ENCODE measurements at places on chromosomes 3 and 15.
A peak's percentile ranks its signal among the peaks of the same experiment; 100 is the strongest.

- H3K27me3 ChIP-seq = peaks cover 2% of the 10 kb centered on the region
- H3K36me3 ChIP-seq = peaks cover 2% of the 10 kb centered on the region
- no peak overlapping the region for H3K4me3 ChIP-seq
- no peak overlapping the region for H3K27ac ChIP-seq
- H3K4me1 ChIP-seq = no peaks in the 10 kb centered on the region
- no peak for DNase-seq
Observed at GRCh38 chr3:153657046-153657445, 464.1 kb upstream of the ARHGEF26 start.

DNA sequence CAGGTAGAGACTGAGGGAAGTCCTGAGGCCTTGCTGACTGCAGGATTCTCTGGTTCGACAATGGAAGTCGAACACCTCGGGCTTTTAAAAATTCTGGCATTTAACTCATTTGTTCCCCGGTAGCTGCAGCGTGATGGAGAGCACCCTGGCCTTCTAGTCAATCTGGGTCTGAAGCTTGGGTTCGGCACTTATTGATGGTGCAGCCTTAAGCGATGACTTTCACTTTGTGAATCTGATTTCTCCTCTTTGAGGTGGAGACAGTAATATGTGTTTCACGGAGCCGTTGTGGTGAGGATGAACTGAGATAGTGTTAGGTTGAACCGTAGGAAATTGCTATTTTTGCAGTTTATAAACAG, 621 bp upstream of the PARP6 start:
- peaks cover 29% of the 10 kb centered on the region for H3K4me1 ChIP-seq
- peak overlapping the region; percentile 86 for H3K27ac ChIP-seq
- H3K36me3 ChIP-seq = peaks cover 5% of the 10 kb centered on the region

GRCh38 chr3:45772341-45773035, 23.8 kb downstream of the SLC6A20 start:
- H3K4me3 ChIP-seq = no peak overlapping the region
- H3K27ac ChIP-seq = no peak overlapping the region
- peaks cover 8% of the 10 kb centered on the region for H3K4me1 ChIP-seq
- peaks cover 63% of the 10 kb centered on the region for H3K27me3 ChIP-seq

- no peak for DNase-seq
- H3K36me3 ChIP-seq = no peaks in the 10 kb centered on the region
- H3K4me3 ChIP-seq = no peak overlapping the region
- no peak overlapping the region for H3K27ac ChIP-seq
- no peaks in the 10 kb centered on the region for H3K27me3 ChIP-seq
Observed at GRCh38 chr3:117793622-117794265, 1084.2 kb downstream of the TUSC7 start.

- H3K36me3 ChIP-seq = no peaks in the 10 kb centered on the region
- H3K27ac ChIP-seq = no peak overlapping the region
- H3K4me3 ChIP-seq = no peak overlapping the region
- H3K4me1 ChIP-seq = no peaks in the 10 kb centered on the region
- no peaks in the 10 kb centered on the region for H3K27me3 ChIP-seq
- no peak for DNase-seq
Observed at GRCh38 chr3:154102225-154102624, 19.0 kb upstream of the ARHGEF26 start.

DNA sequence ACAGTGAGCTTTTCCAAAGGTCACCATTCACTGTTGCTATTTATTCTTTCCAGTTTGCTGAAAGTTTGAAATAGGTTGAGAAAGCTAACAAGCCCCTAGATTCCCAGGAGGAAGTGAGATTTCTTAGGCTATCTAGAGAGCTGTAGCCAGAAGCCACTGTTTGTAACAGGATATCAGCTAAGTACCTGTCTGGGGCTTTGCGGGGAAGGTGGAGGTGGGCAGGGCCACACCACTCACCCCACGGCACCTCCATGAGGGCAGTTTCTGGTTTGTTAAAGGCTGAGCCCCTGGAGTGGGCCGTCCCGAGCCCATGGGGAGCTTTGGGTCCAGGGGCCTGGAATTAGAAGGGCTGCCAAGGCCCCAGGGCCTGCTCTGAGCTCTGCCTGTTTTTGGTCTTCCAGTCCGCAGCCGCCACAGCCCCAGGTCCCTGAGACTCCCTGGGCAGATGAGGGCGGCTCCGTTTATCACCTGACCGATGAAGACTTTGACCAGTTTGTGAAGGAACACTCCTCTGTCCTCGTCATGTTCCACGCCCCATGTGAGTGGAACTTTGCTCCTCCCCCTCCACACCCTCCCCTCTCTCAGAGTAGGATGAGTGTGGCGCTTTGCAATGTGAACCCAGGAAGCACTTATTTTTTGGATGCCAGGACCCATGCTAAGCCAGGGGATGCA, 63.4 kb downstream of the PDIA5 start:
- H3K4me3 ChIP-seq = no peak overlapping the region
- H3K27me3 ChIP-seq = no peaks in the 10 kb centered on the region
- DNase-seq = no peak

GRCh38 chr3:134334231-134334900, 39.9 kb downstream of the AMOTL2 start:
- DNase-seq = no peak
- peaks cover 3% of the 10 kb centered on the region for H3K27me3 ChIP-seq
- no peak overlapping the region for H3K27ac ChIP-seq
- H3K36me3 ChIP-seq = no peaks in the 10 kb centered on the region

Measured in T-helper 2 cell treated with Interferon-gamma antibody and Interleukin-4, amounts not matched to agents 5 μg/mL and 100 μg/mL, for 36 hours (primary cell).